ENCODE measurements at places on chromosomes 12 and 14.

DNA sequence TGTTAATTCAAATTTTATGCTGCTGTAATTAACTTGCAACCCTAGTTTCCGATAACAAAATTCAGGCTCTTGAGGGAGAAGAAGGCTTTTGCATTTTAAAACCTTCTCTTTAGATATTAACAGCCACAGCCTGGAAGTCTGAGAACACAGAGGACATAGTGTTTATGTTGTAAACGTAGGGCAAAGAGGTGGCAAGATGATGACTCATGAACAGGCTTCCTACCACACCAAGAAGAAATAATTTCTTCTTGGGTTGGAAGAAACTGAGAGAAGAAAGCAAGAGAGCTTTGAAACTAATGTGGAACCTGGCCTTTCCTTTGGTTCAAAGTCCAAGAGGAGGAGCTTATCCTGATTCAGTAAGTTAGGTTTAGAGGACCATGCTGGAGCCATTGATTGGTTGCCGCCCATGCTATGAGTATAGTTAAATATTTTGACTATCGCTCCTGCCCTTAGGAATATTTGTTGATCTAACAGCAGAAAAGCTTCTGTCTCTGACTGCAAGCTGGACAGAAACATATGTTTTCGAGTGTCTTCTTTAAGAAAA, 31.8 kb downstream of the CCDC198 start:
- DNase-seq: no peak

- no peak for DNase-seq
These were observed 71.2 kb downstream of the SAMD4A start for GRCh38 chr14:54638135-54638446.

GRCh38 chr12:31724557-31724956, 4.3 kb downstream of the AMN1 start:
- DNase-seq: no peak

GRCh38 chr14:37512173-37512572, 82.9 kb downstream of the FOXA1 start:
- DNase-seq: no peak

DNA sequence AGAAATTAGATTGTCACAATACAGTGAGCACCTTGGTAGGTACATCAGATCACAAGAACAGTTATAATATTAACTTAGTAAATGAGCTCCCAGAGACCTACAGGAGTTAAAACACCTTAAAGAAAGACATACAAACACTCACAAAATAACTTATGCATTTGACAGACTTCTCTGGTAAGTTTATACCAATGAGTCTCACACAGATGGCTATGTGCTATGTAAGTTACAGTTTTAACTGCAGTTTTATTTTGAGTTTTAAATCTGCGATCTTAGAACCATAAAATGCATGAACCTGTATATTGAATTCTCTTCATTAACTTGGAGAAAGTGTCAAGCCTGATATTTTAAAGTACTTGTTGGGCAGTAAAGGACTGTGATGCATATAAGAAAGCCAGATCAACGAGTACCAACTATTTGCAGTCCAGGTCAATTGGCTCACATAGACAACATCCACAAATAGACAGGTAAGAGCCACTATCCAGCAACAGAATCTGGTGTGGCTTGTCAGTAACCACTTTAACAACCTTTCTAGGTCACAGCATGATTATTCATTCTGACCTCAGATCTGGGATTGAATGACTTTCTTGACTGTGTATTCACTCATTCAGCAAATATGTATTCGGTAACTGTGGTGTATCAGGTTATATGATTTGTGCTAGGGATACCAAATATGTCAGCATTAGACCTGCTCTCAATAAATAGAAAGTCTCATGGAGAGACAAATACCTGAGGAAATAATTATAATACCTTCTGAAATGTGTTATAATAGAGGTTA, 856.6 kb upstream of the MGAT4C start:
- no peak for DNase-seq

GRCh38 chr14:70803321-70804310, 5.7 kb downstream of the MAP3K9 start:
- no peak for DNase-seq

- DNase-seq: no peak
These were observed 18.9 kb upstream of the ANKRD33 start for GRCh38 chr12:51868821-51869495.

GRCh38 chr12:25788707-25789442, 169.6 kb upstream of the RASSF8 start:
- no peak for DNase-seq

GRCh38 chr12:102436867-102437266, 43.5 kb downstream of the IGF1 start:
- DNase-seq: no peak

- DNase-seq: no peak
These were observed 83.5 kb downstream of the TTC7B start for GRCh38 chr14:90732718-90733117.

GRCh38 chr12:109264943-109265650, 44.0 kb downstream of the FOXN4 start:
- no peak for DNase-seq

- DNase-seq: no peak
These were observed 6.4 kb downstream of the SLC15A4 start for GRCh38 chr12:128817111-128818015.

DNA sequence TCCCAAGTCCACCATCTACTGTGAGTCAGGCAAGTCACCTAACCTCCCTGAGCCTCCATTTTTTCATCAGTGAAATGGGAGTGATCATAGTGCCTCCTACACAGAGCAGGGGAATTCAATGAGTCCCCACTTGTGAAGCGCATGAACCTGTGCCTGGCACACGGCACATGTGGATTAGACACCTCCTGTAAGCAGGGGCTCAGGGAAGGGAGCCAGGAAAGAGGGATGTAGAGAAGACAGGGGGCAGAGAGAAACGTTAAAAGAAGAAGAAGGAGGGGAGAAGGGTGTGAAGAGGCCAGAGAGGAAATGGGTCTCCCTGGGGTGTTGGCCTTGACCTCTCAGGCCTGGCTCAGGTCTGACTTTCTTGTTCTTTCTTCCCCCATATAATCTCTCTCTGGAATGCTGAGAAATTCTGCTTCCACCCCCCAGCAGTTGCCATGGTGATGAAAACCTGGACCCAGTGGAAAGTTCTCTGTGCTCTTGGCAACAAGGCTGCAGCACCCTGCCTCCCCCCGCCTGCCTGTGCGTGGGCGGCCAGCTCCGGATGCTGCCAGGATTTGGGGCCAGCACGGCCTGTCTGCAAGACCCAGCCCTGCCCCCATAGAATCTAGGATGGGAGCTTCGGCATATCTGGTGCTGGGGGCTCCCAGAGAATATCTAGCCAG, 94.5 kb downstream of the CALM1 start:
- no peak for DNase-seq

- no peak for DNase-seq
These were observed 180.9 kb downstream of the AEBP2 start for GRCh38 chr12:19620222-19620621.

GRCh38 chr14:59098377-59098776, 90.1 kb upstream of the DAAM1 start:
- DNase-seq: no peak

GRCh38 chr12:87866578-87867292, 162.5 kb downstream of the C12orf50 start:
- no peak for DNase-seq

GRCh38 chr12:116687888-116688287, 50.0 kb downstream of the SPRING1 start:
- DNase-seq: peak; percentile 38

DNA sequence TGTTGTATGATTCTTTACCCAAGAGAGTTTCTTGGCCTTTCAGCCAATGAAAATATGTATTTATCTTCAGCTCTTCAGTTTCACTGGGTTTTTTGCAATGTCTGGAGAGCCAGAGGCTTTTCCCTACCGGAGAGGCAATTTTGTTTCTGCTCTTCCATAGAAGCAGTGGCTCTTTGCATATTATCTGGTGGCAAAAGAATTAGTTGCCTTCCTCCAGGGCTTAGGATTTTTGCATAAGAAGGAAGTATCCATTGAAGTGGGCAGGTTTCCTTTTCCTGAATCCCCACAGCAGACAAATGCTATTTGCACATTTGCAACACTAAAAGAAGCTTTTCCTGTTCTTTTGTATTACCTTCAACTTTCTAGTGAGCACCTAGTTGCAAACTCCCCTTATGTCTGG, 75.2 kb downstream of the NTS start:
- no peak for DNase-seq

DNA sequence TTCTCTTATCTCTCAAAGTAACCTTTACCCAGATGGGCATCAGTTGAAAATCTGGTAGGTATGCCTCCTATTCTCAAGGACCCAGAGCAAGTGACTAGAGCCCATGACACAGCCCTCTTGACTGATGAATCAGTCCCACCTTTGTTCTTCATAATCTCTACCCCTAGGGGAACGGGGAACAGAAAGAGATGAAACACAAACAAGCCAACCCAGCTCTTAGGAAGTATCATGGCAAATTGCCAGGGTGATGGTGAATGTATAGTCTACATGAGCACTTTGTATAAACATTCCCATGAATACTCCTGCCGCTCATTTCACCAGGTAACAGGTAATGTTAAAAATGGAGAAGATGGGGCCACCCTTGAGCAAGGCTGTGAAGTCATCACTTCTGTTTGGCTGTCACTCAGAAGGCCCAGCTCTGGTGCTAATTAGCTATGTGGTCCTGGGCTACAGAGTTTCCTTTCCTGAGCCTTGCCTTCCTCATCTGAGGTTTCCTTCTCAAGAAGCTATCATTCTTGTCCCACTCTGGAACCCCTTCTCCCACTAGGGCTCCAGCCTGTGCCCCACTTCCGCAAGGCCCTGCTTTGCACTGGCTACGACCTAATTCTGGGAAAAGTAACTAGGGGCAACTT, 161.7 kb downstream of the ANO2 start:
- no peak for DNase-seq

- DNase-seq: no peak
These were observed 63.5 kb downstream of the RPS6KA5 start for GRCh38 chr14:90996967-90997366.

DNA sequence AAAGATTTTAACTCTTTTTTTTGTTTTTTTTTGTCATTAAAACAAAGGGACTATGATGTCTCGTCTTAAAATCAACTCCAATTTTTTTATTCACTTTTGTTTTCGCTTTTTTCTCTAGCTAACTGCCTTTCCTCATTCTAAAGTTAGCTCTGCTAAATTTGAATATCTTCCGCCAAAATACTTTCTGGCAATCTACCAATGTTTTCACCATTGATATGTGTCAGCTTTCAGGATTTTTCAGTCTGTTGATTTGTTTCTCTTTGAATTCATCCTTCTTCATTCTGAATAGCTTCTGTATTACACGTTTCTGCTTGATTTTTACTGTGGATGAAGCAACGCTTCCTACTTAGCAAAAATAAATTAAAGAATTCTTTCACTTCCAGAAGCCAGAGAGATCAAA, 38.7 kb upstream of the NOVA1 start:
- DNase-seq: no peak

DNA sequence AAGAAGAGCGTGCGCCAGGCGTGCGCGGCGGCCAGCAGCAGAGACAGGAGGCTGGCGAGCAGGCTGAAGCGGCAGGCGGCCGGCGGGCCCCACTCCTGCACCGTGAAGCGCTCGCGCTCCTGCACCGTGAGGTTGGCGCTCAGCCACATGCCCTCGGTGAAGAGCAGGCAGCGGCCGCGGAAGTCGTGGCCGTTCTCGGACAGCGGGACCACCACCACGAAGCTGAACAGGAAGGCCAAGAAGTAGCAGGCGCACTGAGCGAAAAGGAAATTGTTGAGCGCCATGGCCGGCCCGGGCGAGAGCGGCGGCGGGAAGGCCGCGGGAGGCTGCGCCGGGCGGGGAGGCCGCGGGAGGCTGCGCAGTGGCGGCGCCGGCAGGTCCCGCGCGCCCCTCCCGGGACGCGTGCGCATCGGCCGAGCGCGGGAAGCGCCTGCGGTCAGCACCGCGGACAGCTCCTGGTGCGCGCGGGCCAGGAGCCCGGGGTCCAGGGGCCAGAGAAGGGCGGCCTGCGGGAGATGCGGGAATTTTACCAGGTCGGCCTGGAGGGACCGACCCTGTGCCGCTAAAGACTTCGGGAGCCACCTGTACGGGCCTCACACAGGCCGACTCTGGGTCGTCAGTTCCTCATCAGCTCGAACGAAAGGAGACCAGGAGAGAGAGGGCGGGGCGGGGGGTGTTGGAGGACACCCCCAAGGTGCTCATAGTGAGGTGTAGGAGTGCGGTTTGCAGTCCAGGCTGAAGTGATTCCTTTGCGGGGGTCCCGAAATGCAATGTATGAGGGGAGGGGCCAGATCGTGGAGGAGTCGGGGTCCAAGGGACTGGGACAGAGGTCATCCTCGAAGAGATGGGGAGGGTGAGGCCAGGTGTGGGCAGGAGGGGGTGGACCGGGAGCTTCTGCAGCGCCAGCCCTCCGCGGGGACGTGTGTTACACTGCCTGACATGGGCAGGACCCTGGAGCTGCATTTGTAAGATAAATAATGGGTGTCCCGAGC, at the start of gene TMEM179:
Gene TMEM179, minus strand, starts transcription at position 315 of the 992 bp plus-strand sequence. Its CDS starts 31 bp downstream, at position 284.
- DNase-seq: peak; percentile 34

GRCh38 chr14:28141662-28142061, 624.9 kb upstream of the FOXG1 start:
- DNase-seq: no peak

GRCh38 chr12:23238190-23238589, 613.2 kb downstream of the ETNK1 start:
- DNase-seq: no peak

- no peak for DNase-seq
These were observed 6.6 kb upstream of the IKZF4 start for GRCh38 chr12:56014205-56014604.

- DNase-seq: no peak
These were observed 61.1 kb downstream of the NTF3 start for GRCh38 chr12:5493018-5493417.

- DNase-seq: no peak
These were observed 43.6 kb downstream of the ZCRB1 start for GRCh38 chr12:42282294-42282693.

GRCh38 chr12:124100572-124101178, 127.7 kb downstream of the ZNF664 start:
- no peak for DNase-seq

- DNase-seq: peak; percentile 43
These were observed 44.8 kb downstream of the WDR20 start for GRCh38 chr14:102184316-102185035.

DNA sequence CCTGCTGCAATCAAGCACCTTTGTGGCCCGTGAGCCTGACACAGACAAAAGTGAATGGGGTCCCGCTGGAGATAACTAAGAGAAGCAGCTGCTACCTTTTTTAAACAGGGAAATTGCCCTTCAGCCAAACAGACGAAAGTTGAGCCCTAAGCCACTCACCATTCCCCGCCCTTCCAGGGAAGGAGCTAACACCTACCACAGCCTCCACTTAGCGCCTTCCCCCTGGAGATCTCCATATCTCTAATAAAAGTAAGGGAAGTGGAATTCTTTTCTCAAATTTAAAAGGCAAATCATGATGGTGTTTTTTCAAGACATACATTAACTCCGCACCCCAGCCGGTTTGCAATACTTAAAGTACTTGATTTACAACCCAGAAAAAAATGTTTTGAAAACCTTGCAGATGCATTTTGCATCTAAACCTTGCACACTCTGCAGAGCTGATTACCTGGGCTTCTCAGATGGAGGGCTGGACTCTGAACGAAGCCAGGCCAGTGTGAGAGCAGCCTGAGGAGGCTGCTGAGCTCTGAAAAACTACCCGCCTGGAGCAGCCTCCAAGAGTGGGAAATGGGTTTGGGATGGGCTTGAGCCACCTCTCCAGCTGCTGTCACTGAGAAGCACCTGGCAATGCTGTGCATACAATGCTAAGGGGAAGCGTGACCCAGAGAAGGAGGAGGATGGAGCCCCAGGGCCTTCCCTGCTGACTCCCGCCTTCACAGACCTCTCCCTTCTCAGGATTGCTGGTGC, 10.0 kb downstream of the NUAK1 start:
- no peak for DNase-seq

- DNase-seq: no peak
These were observed 7.7 kb upstream of the LTBP2 start for GRCh38 chr14:74619672-74620131.

GRCh38 chr12:8123124-8123912, at the start of gene CLEC4A:
TSS of gene CLEC4A (plus strand) at chr12:8123617. CDS start at chr12:8123879, 262 bp downstream.
- no peak for DNase-seq

Data from activated naive CD8-positive, alpha-beta T cell treated with anti-CD3 and anti-CD28 coated beads for 36 hours (primary cell).